ENCODE measurements at places on chromosomes 12 and 14.

DNA sequence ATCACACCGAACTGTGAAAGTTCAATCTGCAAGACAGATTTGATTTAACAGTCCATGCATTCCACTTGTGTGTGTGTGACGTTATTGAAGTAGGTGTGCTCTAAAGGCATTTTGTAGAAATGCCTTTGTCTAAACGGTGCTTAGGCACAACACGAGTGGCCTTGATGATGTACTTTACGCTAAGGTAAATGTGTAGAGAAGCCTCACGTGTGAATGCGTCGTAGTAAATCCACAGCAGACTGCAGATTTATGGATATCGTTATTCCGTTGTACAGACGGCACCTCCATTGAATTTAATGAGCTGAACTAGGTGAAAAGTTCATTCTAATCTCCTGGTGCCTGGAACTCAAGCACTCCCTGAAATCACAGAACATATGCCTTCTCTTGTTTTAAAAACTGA is 202.8 kb upstream of the STXBP6 start:
- no peak for DNase-seq

DNA sequence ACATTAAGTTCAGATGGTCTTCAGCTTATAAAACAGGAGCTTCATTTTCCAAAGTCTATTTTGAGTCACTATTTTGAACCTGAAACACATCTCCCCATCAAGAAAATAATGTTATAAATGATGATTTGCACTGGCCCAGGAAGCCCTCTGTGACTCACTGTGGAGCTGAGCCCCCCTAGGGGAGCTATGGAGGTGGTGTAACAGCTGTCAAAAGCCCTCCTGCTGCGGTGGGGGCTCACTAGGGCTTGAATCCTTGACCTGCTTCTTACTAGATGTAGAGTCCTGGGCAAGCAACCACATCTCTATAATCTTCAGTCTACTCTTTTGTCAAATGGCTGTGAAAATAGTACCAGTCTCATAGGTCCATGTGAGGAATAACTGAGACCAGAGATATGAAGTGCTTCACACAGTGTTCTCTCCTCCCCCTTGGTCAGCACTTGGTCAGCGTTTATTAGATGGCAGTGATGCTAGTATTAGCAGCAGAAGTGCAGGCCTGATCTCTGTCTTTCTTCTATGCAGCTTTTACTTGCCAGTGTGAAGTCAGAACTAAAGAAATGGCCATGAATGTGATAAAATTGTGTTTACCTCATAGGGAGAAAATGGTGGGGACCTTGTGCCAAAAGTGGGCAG is 83.4 kb downstream of the RTN1 start:
- no peak for DNase-seq

DNA sequence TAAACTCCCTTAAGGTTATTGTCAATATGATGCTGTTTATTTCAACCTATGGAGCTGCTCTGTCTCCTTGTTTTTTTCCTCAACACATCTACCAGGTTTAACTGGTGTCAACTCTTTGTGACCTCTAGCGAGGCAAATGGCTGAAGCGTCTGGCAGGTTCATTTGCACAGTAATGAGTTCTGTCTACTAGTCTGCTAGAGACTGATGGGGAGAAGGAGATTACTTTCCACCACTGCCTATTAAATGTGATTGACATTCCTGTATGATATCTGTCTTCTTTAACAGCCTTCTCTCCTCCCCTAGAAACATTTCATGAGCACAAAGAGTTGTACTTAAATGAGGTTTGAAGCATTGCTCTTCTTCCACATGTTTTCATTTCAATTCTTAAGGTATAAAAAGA is 253.7 kb downstream of the SLC6A15 start:
- no peak for DNase-seq

DNA sequence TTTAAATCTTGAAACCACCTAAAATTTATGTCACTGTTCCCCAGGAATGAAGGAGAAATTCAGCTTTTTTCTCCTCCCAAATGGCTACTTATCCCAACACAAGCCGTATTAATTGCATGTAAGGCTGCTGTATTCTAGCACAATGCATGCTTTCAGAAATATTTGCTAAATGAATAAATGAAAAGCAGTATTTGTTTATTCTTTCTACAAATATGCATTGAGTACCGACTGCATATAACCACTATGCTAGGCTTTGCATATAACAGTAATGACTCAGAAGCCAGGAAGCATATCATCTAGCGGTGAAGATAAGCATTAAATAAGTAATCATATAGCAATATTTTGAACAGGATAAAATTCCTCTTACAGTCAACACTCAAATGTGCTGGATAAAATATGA is 5.7 kb upstream of the LRR1 start:
- DNase-seq, result no peak

- DNase-seq, result no peak
These were observed 7.3 kb upstream of the CNTN1 start for GRCh38 chr12:40684986-40685385.

GRCh38 chr14:89125216-89125615 is 291.8 kb downstream of the FOXN3 start:
- DNase-seq, result no peak

DNA sequence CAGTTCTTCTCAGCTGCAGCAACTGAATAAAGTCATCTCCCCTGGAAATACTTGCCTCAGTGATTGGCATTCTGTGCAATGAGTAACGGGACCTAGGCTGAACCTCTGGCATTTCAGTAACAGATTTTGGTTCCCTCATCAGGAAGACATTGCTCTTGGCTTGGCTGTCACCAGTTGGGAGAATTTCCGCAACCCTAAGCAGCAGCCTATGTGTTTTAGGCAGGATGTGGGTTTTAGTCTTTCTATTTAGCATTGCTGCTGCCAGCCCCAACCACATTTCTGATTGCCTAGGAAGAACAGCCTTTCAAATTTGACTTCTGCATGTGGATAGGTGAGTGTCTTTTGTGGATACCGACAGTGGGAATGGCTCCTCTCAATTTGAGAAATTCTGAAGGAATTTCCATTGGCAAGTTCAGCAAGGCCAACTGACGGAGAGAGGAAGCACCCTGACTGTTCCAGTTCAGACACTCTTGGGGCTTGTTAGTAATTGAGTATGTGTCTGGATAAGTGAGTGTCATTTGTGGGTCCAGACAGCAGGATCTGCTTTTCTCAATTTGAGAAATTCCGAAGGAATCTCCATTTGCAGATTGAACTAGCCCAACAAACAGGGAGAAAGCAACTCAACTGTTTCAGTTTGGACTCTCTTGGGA is 19.0 kb upstream of the CLEC2A start:
- no peak for DNase-seq

- peak; percentile 44 for DNase-seq
These were observed 65.5 kb downstream of the SVOP start for GRCh38 chr12:108955225-108955835.

DNA sequence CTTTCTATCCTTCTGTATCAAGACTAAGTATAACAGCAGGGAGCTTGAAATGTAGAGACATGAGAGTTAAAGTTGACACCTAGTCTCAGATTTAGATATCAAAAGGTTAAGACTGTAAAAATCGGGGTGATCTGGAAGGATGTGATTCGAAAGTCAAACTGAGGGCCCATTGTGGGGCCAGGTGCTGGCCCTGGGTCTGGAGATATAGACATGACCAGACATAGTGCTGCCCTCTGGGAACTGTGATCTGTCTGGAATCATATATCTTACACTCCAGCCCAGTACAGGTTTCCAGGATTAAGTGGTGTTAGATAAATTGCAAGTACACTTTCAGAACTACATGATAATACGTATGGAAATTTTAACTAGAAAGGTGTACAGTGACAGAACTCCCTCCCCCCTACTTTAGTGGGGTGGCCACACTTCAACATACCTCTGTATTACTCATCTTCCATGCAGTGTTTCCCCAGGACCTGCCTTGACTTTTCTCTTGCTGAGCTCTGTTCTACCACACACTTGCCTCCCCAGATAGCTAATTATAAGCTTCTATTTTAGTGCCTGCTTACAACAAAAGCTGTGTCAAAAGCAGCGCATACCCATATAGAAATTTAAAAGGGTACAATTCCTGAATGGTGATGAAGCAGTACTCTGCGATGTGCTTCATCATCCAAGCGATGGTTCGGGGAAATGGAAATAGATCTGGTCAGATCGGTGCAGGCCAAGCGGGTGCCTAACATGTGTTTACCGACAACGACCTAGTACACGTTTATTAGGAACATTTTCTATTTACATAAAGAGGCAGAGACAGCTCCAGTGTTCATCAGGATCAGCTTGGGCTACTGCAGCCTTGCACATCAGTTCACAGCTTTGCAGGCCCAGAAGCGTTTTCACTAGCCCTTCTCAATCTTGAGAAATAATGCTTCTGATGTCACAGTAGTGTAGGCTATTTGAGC is 68.7 kb downstream of the ARF6 start:
- DNase-seq, result no peak

- DNase-seq, result no peak
These were observed 831 bp upstream of the RPS6KA5 start for GRCh38 chr14:91061056-91061887.

DNA sequence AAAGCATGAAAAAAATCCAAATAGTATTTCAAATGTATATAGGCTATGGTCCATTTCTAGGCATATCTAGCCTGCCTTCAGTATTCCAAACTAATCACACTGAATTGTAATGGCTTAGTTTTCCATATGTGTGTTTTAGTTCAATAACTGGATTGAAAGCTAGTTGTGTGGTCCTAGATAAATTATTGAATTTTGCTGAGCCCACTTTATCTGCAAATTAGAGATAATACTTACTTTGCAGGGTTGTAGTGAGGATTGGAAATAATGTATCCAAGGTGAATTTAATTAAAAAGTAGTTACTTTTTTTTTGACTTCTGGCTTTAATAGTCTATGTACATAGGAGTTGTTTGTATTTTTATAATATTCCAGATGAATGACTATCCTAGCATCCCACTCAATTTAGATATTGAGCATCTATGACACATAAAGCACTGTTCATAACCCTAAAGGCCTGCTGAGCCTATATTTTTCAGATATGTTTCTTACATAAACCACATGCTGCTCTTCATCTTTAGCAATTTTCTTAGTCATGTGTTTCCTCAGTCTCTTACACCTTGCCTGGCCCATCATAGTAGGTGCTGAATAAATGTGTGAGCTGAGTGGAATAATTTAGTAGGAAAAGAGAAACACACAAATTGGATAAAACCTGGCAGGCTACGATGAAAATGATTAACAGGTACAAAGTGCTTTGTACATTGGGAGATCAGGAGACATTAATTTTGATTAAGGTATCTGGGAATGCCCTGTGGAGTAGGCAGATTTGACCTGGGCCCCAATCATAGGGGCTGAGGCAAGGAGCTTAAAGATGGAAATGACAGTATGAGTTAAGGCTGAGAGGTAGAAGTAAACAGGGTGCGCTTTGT is 1.1 kb upstream of the ATP23 start:
- no peak for DNase-seq

GRCh38 chr12:126953365-126953889 is 1313.5 kb upstream of the TMEM132C start:
- no peak for DNase-seq

GRCh38 chr12:73465106-73465505 is 1072.5 kb upstream of the ATXN7L3B start:
- DNase-seq, result no peak

Measured in right forelimb (tissue), 1 donor.